ENCODE measurements at places on chromosomes 7 and 10.

- DNase-seq = no peak
Observed at GRCh38 chr10:16966991-16967865, 150.0 kb upstream of the RSU1 start.

- DNase-seq = no peak
Observed at GRCh38 chr10:21318540-21319167, 206.8 kb downstream of the SKIDA1 start.

GRCh38 chr10:27240212-27241009 is at the start of gene ACBD5:
Gene ACBD5, minus strand, starts transcription at chr10:27240797. Its CDS starts 109 bp downstream, at chr10:27240688.
- no peak for DNase-seq

DNA sequence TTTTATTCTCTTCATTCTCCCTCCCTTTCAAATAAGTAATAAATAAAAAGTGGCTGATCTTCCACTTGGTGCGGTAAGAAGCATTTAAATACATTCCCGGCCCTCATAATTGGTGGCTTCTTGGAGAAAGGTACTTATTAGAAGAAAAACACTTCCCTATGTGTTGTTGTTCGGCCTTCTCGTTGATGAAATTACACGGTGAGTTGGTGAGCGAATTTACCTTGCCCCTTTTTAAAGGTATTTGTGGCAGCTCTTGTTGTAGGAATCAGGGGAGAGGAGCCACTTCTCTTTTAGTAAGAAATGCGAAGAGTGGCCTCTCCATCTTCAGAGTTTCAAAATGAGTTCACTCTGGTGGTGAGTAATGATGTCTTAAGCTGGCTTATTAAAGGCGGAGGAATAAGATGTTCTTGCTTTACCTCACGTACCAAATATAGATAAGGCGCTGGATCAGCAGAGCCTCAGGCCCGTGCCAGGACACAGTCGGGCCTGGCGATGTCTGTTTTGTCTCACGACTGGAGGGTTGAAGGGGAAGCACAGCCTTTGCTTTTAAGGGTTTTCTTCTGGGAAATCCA is 135.9 kb downstream of the CUX1 start:
- DNase-seq = no peak

GRCh38 chr7:119572541-119572940 is 700.4 kb upstream of the KCND2 start:
- DNase-seq = no peak

GRCh38 chr7:153081496-153081895 is 321.9 kb downstream of the ACTR3B start:
- no peak for DNase-seq

DNA sequence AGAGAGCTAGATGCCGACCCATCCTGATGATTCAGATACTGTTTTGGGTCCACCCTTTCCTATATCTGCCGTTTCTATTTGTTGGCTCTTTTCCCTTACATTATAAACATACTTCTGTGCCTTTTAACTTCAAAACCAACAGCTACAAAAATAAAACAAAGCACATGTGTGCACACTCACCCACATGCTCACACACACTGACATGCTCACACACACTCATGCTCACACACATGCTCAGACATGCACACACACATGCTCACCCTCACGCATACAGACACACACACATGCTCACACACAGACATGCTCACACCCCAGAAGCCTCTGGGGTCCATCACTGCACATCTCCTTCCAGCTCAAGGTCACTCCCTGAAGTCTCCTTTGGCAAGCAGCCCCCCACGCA is 88.1 kb downstream of the TCERG1L start:
- DNase-seq = no peak

- no peak for DNase-seq
Observed at GRCh38 chr10:117480097-117480496, 62.4 kb upstream of the EMX2 start.
